ENCODE measurements at places on chromosomes 12 and 14.

DNA sequence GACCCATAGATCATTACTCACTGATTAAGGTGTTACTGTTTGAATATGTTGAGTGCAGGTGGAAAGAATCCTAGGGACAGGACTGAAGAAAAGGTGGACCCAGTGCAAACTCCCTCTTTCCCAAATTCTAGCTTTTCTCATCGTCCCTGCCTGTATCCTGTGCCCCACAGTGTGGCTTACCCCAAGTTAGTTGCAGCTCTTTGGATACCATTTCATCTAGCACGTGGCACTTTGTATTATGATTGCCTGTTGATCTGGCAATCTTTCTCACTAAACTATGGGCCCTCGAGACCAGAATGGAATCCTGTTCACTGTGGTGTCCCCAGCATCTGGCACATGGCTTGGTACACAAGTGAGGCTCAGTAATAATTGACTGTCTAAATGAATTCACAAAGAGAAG lies 66.5 kb downstream of the ELK3 start:
- no peak for DNase-seq

- no peak for DNase-seq
These were observed 4.3 kb downstream of the SLC16A7 start for GRCh38 chr12:59600171-59600570.

- no peak for DNase-seq
These were observed 261.4 kb upstream of the TBX3 start for GRCh38 chr12:114945351-114945750.

GRCh38 chr14:55901291-55901690 lies 216.9 kb upstream of the PELI2 start:
- DNase-seq, result no peak

DNA sequence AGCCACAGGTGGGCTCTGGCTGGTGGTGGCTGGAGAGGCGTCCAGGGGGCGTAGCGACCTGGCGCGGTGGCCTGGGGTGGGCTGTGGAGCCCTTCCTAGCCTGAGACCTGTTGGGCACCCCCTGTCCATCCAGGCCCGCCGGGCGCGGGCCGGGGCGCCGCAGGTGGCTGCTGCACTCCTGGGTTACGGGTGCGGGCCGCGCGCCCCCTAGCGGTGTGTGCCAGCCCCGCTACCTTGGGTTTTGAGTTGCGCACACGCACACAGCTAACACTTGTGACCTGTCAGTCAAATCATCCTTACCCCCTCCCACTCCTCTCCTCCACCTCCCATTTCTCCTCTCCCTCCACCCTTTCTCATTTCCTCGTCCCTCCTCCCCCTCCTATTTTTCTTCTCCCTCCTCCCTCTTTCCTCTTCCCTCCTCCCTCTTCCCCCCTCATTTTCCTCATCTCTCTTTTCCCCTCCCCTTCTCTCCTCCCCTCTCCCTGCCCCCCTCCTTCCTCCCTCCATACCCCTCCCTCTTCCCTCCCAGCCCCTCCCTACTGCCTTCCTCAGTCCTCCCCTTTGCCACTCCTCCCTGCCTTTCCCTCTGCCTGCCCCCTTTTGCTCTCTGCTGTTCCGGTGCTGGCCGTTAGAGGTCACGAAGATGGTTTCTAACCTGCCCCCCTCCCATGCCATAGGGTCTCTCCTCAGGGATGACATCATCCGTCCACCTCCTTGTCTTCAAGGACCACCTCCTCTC lies 2.3 kb downstream of the MEG3 start:
- no peak for DNase-seq

DNA sequence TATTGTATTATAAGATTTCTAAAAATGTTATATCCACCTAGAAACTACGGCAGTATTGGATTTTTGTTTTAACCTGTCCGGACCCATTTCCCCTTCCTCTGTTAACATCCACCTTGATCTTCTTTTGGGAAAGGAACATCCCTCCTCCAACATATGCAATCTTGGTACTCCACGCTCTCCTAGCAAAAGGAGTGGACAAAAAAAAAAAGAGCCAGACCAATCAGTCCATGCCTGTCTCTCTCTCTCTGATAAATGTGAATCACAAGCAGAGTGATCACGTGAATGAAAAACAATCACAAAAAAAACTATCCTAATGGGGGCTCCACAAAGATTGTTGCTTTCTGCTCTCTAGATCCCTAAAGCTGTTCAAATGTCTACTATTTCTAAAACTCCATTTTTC lies 27.1 kb downstream of the OSBPL8 start:
- no peak for DNase-seq

DNA sequence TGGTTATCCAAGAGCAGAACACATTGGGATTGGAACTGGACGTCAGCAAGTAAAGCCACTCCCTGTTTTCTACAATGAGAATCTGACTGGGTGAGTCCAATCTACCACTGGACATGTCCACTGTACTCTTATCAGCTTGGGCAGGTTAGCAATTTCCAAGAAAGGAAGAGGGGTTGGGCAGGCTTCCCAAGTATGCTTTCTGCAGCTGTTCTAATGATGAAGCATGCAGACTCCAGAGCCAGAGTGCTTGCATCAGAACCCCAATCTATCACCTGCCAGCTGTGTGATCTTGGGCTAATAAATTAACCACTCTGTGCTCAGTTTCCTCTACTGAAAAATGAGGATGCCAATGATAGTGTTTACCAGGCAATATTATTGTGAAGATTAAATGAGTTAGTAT lies 92.0 kb downstream of the EMP1 start:
- no peak for DNase-seq

- DNase-seq, result no peak
These were observed 98.2 kb downstream of the RAD52 start for GRCh38 chr12:851343-851742.

DNA sequence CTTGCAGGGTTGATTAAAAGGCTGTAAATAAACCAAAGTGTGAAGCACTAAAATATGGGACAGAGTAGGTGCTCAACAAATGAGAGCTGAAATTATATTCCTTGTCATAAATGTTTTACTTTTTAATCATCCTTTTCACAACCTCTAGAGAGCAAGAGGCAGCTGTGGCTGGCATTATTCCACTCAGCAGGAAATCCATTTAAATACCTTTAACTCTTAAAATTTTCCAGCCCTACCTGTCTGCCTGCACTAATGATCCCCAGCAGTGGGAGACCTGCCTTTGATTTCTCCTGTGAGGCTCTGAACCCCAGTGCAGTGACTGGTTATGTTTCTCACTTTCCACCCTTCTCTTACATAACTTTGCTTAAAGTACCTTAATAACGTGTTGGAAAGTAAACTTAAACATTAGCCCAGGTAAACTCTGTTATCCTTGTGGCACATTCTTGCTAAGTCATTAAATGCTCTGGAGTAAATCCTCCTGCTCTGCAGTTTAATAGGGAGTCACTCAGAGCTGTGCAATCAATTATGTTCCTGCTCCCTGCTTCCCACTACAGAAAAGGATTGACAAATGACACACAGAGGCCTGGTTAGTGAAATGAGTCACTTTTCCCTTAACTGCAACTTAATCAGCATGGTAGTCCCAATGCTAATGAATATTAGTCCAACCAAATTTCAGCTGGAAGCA lies 755.7 kb upstream of the USP15 start:
- DNase-seq, result no peak

GRCh38 chr12:69337311-69338090 lies 10.7 kb upstream of the LYZ start:
- no peak for DNase-seq

- no peak for DNase-seq
These were observed 673 bp downstream of the BEGAIN start for GRCh38 chr14:100586403-100587085.

DNA sequence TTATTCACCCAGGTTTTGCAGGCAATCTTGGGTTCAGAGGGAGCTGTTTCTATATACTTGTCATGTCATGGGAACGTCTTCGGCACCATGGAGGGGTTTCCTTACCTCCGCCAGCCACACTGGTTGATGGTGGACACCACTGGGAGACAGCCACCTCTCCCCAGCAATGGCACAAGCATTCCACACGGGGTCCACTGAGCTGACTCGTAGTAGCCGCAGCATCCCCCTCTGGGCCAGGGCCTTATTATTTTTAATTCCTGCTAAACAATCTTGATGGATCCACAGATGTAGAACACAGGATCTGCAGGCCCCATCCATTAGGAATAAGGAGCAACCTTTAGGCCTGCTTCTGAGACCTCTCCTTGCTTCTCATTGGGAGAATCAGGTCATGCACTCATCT lies 132.9 kb downstream of the DICER1 start:
- no peak for DNase-seq

DNA sequence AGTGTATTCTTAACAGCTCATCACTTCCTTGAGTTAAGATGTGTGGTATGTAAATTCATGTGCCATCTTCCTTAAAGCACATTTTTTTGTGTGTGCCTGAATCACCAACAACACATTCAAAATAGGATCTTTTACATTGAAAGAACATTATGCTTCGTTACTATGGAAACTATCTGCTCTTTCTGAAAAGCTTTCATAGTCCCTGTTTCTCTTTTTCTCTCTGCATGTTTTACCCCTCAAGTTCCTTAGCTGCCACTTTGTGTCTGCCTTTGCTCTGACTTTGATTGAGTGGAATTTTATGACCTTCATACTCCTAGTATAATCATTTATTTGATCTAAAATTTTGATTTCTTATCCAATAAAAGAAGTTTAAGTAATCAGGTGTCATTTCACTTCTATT lies 880.3 kb upstream of the FOXG1 start:
- no peak for DNase-seq

DNA sequence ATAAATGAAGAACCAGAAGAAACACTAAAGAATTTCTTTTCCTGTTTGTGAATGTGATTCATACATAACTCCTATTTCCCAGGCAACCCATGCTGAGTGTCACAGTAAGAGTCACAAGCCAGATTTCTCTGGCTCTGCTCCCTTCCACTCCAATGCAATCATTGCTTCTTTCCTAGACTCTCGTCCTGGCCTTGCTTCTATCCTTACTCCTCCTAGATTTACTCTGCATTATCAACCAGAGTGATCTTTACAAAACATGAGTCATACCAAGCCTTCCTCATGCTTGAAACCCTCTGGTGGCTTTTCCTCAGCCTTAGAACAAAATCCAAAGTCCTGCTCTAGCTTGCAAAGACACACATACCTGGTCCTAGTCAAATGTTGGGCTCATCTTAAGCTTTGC lies 13.3 kb downstream of the IL22 start:
- DNase-seq, result no peak

DNA sequence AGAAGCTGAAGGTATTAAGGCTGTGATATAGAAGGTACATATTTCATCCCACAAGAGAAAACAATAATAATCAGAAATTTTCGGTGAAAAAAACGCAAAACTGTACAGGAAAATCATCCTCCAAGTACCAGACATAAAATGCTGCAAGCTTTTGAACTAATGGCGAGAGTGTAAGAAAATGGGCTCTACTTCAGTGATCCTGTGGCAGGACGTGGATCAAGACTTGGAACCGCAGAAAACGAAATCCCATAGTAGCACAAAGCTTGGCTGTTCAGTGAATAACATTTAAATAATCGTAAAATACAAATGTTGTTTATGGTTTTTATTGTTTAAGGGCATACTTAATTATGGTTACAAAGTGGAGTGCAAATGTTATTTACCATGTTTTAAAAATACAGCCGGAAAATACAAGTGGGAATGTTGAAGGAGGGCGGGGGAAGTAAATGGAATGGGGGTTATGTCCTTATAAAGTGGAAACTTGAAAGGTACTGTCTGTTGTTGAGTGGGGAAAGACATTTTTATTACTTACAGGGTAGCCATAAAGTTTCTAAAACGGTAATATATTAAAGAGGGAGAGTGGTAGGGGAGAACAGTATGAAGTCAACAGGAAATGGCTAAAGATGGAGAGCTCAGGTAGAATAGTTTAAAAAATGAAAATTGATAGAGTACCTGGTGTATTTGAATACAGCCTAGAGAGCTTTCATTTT lies 1.1 kb downstream of the SMIM10L1 start:
- DNase-seq, result no peak

DNA sequence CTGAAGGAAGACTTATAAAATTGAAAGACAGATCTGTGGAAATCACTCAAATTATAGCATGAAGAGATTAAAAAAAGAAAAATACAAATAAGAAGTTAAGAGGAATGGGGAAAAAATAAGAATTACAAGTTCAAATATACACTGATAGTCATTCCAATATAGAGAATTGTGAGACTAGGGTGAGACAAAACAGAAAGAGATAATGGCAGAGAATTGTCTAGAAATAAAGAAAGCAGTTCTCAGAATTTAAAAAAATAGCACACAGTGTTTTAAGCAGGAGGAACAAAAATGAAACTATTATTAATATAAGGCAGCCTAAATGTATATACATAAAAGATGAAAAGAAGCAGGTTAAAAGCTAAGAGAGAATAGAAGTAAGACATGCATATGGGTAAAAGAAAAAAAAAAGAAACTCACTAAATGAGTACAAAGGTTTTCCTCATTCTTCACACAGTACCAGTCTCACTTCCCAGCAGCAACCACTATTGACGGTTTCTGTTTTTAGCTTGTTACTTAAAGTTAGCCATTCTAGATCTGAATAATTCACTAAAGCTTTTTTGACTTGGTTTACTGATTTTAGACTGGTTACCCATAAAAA lies 31.1 kb downstream of the SLC38A4 start:
- DNase-seq, result no peak

DNA sequence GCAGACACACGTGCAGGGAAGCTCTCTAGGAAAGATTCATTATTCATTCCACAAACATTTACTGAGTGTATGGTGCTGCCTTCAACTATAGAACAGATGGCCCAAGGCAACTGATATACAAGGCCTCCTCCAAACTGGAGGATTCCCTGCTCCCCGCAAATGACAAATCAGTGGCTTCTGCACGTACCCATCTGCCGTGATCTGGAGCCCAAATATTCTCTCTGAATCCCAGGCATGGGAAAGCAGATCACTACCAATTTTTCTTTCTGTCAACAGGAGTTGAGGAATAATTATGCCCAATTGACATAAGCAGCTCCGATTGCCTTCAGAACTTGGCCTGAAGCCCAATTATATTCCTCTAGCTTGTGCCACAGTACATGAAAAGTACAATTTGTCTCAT lies 174.2 kb upstream of the CCDC196 start:
- DNase-seq, result no peak

DNA sequence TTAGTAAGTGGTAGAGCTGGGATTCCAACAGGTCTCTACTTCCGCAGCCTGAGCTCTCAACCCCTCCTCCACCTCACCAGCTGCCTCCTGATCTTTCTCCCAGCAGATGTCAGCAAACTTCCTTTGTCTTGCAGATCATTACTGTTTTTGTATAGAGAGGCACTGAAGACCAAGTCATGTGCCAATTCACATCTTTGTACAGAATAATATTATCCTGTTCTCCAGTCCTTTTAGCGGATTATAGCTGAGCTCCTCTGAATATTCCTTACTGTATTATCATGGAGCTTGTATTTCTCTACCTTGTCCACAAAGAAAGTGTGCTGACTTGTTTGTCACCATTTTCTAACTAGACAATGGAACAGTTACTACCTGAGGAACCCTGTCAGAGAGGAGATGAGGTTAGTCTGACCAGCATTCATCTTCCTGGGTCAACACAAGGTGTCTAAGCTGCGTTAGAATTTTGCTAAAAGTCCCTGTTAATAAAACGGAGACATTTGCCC lies 142.3 kb upstream of the ARHGAP5 start:
- no peak for DNase-seq

DNA sequence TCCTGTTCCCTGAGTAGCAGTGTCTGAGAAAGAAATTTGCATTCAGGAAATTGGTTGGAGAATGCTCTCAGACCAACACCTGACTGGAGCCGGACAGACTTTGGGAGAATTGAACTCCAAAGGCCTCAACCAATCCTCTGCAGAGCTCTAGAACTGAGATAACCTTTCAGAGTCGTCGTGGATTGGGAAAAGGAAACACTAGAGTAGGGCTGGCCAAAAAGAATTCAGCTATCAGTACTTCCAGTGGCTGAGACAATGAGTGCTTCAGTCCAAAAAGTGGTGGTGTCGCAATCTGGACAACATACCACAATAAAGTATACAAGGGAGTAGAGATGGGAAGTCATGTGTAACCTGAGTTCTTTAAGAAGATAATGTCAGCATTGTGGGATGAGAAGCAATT lies 377.1 kb downstream of the SLC16A7 start:
- DNase-seq, result no peak
